ENCODE measurements at places on chromosomes 12 and 14.

DNA sequence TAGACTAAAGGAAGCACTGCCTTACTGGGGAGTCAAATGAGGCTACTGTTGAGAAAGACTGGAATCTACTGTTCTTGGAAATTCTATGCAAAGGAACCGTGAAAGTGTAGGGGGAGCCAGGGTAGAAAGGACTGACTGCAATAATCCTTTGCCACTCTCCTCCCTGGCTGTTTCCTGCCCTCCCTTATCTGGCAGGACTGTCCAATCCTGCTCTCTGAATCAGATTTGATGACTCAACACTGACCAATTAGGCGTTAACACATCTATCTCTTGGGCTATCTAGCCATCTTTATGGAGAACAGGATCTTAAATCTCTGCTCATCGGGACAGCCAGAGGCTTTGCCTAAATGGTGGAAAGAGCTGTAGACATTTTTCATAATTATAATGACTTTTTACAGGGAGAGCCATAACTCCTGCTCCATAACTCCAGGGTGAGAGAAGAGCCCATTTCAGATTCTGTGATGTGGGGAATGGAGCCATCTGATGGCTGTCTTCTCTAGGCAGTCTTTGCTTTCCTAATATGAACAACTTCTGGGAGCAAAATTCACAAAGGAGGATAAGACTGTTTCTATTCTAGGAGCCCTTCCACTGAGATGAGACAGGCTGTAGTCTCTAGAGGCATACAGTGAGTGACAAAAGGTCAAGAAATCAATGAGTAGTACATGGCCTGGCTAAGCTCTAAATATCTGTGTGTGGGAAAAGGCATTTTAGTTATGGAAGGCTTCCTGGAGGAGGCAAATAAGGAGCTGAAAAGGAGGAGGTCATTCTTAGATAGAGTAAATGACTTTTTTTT lies 68.9 kb upstream of the CISTR start:
- no peak for DNase-seq

- no peak for DNase-seq
Measured at GRCh38 chr14:27391331-27391730, 793.5 kb upstream of the NOVA1 start.

DNA sequence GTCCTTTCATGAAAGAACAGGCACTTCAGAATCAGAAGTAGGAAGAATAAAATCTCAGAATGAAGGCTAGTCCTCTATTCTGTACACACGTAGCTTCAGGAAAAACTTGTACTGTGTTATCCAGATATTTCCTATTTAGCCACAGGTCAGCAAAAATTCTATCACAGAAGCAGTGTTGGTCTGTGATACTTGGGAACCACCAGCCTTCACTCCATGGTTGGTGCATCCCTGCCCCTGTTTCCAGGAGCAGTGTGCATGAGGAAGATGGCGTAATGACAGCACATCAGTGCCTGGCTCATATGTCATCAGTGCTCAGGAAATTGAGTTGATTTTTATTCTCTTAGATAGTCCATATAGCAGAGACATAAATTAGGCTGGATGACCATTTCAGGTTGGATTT lies 87.7 kb downstream of the SAMD4A start:
- DNase-seq: no peak

GRCh38 chr12:19542606-19543005 lies 103.3 kb downstream of the AEBP2 start:
- no peak for DNase-seq

- no peak for DNase-seq
Measured at GRCh38 chr14:95195031-95195430, 37.7 kb upstream of the DICER1 start.

DNA sequence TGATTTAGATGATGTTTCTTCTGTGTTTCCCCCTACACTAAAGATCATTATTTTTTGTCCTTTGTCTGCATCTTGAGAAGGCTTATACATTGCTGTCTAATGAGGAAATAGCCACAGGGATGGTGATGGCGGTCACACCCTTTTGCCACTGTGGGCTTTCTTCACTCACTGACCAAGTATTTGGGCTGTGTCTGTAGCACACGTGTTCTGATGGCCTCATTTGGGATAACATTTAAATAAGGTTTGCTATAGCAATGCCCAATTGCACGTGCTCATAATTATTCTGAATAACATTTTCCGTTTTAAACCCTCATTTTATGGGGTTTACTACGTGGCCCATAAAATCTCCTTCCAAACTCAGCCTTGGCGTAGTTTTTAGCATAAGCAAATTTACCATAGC lies 230.3 kb upstream of the PRICKLE1 start:
- DNase-seq: no peak

- DNase-seq: no peak
Measured at GRCh38 chr12:23581913-23582312, 367.6 kb downstream of the SOX5 start.

Data from GF-D8 (cell line).